ENCODE measurements at places on chromosomes 6 and 20.

- H3K27me3 ChIP-seq: no peaks in the 10 kb centered on the region
- DNase-seq: no peak
- peaks cover 74% of the 10 kb centered on the region for H3K4me1 ChIP-seq
- H3K27ac ChIP-seq: no peak overlapping the region
- no peak overlapping the region for H3K4me3 ChIP-seq
- no peaks in the 10 kb centered on the region for H3K36me3 ChIP-seq
These were observed 418.5 kb upstream of the JARID2 start for GRCh38 chr6:14827354-14827753.

DNA sequence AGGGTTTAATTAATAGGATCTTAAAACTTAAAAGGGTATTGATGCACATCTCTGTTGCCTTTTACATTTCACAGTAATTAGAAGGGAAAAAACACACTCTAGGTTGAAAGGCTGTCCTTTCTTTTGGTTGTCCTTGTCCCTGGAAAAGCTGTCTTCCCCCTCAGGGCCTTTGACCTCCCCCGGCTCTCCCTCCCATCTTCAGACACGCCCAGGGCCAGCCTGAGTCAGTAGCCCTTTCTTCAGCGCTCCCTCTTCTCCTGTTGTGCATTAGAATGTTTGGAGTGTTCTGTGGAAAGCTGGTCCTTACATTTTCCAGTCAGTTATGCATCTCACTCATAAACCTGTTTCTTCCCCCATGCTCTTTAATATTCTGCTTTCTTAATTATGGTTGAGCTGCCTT lies 157.0 kb downstream of the MTHFD1L start:
- no peak overlapping the region for H3K4me3 ChIP-seq
- H3K27me3 ChIP-seq: no peaks in the 10 kb centered on the region
- H3K4me1 ChIP-seq: peaks cover 12% of the 10 kb centered on the region
- H3K36me3 ChIP-seq: no peaks in the 10 kb centered on the region
- no peak overlapping the region for H3K27ac ChIP-seq

DNA sequence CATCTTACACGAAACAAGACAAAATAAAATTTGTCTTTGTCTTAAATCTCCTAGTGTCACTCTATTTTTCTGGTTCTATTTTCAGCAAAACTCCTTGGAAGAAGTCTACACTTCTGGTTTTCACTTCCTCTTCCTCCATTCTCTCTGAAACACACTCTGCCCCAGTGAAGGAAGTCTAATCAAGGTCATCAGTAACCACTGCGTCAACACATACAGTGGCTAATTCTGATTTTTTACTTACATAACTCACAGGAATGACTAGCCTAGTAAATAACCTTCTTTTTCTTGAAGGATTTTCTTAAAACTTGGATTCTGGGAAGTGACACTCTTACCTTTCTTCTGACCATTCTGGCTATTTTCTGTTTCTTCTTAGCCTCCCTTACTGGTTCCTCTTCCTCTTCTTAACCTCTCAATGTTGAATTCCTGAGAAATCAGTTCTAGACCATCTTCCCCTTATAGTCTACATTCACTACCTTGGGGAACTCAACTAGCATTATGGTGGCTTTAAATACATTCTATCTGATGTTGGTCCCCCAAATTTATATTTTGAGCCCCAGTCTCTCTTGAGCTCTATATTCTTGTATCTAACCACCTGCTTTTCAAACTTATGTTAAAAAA lies 37.5 kb downstream of the AIG1 start:
- H3K36me3 ChIP-seq: no peaks in the 10 kb centered on the region
- DNase-seq: no peak
- no peak overlapping the region for H3K4me3 ChIP-seq
- H3K4me1 ChIP-seq: no peaks in the 10 kb centered on the region

- no peak overlapping the region for H3K27ac ChIP-seq
- DNase-seq: no peak
- H3K36me3 ChIP-seq: no peaks in the 10 kb centered on the region
- no peak overlapping the region for H3K4me3 ChIP-seq
- H3K4me1 ChIP-seq: peaks cover 15% of the 10 kb centered on the region
These were observed 81.3 kb upstream of the SPTLC3 start for GRCh38 chr20:12927489-12927888.

GRCh38 chr6:42503894-42504293 lies 52.2 kb upstream of the TRERF1 start:
- H3K36me3 ChIP-seq: no peaks in the 10 kb centered on the region
- H3K4me1 ChIP-seq: no peaks in the 10 kb centered on the region
- H3K27me3 ChIP-seq: no peaks in the 10 kb centered on the region
- no peak overlapping the region for H3K27ac ChIP-seq
- no peak overlapping the region for H3K4me3 ChIP-seq

GRCh38 chr6:132715204-132715603 lies 1.3 kb upstream of the VNN1 start:
- H3K4me1 ChIP-seq: no peaks in the 10 kb centered on the region
- peak; percentile 75 for DNase-seq
- no peaks in the 10 kb centered on the region for H3K36me3 ChIP-seq
- no peaks in the 10 kb centered on the region for H3K27me3 ChIP-seq

- peaks cover 5% of the 10 kb centered on the region for H3K4me1 ChIP-seq
- no peak overlapping the region for H3K27ac ChIP-seq
- no peaks in the 10 kb centered on the region for H3K27me3 ChIP-seq
- no peaks in the 10 kb centered on the region for H3K36me3 ChIP-seq
- DNase-seq: no peak
- H3K4me3 ChIP-seq: no peak overlapping the region
These were observed 161.8 kb downstream of the LRFN2 start for GRCh38 chr6:40425192-40425919.

- H3K27ac ChIP-seq: no peak overlapping the region
- peaks cover 55% of the 10 kb centered on the region for H3K27me3 ChIP-seq
- no peak for DNase-seq
These were observed 96.7 kb downstream of the SYCP2 start for GRCh38 chr20:59836767-59837166.

- no peak for DNase-seq
- H3K27me3 ChIP-seq: no peaks in the 10 kb centered on the region
- H3K27ac ChIP-seq: no peak overlapping the region
- no peaks in the 10 kb centered on the region for H3K36me3 ChIP-seq
- H3K4me1 ChIP-seq: no peaks in the 10 kb centered on the region
These were observed 89.9 kb upstream of the NEDD9 start for GRCh38 chr6:11322252-11322885.

DNA sequence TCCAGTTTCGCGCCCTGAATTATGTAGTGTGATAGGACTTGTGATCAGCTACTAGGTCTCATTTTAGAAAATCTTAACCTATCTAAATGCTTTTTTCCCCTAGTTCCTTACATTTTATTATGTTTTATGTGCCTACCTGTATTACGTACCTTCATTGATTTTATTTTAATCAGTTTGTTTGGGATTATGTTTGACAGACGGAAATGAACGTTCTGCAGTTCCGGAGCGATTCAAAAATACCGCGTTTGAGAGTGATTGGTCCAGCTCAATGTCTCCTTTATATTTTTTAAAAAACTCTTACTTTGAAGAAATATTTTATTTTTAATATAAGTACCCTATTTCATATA lies 114.3 kb upstream of the BTN3A2 start:
- H3K36me3 ChIP-seq: no peaks in the 10 kb centered on the region
- peak overlapping the region; percentile 91 for H3K4me3 ChIP-seq
- DNase-seq: peak; percentile 59
- H3K27me3 ChIP-seq: no peaks in the 10 kb centered on the region
- H3K4me1 ChIP-seq: peaks cover 3% of the 10 kb centered on the region

GRCh38 chr20:20192366-20192765 lies 140.0 kb downstream of the CFAP61 start:
- H3K27ac ChIP-seq: no peak overlapping the region
- H3K4me3 ChIP-seq: no peak overlapping the region
- DNase-seq: no peak
- no peaks in the 10 kb centered on the region for H3K4me1 ChIP-seq
- no peaks in the 10 kb centered on the region for H3K36me3 ChIP-seq

DNA sequence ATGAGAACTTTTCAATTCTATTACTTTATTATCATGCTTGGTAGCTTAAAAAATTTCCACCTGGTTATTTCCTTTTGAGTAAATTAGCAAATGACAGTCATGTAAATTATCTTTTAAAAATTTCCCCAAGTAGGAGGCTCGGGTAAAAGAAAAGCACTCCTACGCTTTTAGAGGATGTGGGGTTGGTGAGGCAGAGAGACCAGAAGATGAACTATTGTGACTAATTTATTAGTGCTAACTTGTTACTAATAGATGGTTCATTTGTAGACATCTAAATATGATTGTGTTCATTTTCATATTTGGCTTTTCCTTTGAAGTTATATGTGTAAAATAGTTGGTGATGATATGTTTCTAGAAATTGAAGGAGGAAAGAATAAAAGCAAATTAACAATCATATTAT lies 27.0 kb downstream of the ZNF292 start:
- H3K36me3 ChIP-seq: no peaks in the 10 kb centered on the region
- no peak overlapping the region for H3K4me3 ChIP-seq
- H3K27me3 ChIP-seq: no peaks in the 10 kb centered on the region
- DNase-seq: no peak
- H3K27ac ChIP-seq: no peak overlapping the region
- peaks cover 61% of the 10 kb centered on the region for H3K4me1 ChIP-seq

Data from neural progenitor cell (in vitro differentiated cells).